ENCODE measurements at places on chromosomes 12 and 14.

DNA sequence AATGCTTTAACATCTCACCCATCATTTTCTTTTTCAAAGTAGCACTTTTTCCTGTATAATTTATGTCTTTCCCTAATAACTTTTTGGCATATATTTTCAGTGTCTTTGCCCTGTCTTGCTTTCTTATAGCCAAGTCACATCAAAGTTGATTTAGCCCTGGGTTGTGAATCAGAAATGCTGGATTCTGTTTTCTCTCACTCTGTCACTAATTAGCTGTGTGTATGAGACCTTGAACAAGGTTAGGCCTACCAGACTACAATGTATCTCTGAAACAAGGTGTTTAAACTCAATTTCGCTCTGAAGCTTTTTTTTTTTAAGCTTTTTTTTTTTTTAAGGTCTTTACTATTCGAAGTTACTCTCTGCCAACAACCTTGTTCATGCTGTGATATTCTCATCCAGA, 25.7 kb downstream of the CNOT2 start:
- DNase-seq: no peak

GRCh38 chr12:54526812-54527630, 22.4 kb upstream of the PDE1B start:
- DNase-seq: peak; percentile 13

DNA sequence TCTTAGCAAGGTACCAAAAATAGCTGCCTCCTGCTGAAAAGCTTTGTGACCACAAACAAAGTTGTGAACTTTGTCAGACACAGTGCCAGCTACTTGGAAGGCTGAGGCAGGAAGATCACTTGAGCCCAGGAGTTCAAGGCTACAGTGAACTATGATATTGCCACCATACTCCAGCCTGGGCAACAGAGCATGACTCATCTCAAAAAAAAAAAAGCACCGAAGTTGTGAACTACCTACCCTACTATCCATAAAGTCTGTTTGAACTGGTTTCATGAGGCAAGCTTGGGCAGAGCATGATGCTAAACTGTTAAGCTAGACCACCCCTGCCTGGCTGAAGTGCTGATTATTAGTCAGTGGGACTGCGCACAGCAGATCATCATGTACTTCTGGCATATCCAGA, 75.5 kb downstream of the RAD52 start:
- DNase-seq: peak; percentile 6

- no peak for DNase-seq
Observed at GRCh38 chr14:24913746-24914145, 136.2 kb downstream of the STXBP6 start.

DNA sequence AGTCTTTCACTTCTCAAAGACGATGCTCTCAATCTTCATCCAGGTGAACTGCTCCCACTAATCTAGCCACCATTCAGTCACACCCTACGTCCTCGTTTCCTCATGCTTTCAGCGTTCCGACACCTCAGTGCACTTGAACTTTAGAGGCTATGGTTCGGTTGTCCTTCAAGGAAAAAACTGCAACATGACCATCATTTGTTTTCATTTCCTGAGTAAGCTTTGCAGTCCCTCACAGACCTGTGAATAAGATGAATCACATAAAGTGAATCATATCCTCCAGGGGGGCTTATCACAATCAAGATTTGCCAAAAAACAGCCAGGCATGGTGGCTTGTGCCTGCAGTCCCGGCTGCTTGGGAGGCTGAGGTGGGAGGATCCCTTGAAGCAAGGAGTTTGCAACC, 80.2 kb downstream of the TMCC3 start:
- DNase-seq: peak; percentile 48

DNA sequence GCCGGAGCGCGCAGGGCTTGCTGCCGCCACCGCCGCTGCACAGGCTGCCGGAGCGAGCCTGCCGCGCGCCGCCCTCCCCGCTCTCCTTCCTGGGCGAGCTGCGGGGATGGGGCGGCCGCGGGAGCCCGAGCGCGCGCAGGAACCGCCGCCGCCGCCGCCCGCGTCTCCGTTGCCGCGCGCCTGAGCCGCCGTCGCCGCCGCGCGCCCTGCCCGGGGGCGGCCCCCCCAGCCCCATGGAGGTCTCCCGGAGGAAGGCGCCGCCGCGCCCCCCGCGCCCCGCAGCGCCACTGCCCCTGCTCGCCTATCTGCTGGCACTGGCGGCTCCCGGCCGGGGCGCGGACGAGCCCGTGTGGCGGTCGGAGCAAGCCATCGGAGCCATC, 352 bp downstream of the PLXNC1 start:
- no peak for DNase-seq

DNA sequence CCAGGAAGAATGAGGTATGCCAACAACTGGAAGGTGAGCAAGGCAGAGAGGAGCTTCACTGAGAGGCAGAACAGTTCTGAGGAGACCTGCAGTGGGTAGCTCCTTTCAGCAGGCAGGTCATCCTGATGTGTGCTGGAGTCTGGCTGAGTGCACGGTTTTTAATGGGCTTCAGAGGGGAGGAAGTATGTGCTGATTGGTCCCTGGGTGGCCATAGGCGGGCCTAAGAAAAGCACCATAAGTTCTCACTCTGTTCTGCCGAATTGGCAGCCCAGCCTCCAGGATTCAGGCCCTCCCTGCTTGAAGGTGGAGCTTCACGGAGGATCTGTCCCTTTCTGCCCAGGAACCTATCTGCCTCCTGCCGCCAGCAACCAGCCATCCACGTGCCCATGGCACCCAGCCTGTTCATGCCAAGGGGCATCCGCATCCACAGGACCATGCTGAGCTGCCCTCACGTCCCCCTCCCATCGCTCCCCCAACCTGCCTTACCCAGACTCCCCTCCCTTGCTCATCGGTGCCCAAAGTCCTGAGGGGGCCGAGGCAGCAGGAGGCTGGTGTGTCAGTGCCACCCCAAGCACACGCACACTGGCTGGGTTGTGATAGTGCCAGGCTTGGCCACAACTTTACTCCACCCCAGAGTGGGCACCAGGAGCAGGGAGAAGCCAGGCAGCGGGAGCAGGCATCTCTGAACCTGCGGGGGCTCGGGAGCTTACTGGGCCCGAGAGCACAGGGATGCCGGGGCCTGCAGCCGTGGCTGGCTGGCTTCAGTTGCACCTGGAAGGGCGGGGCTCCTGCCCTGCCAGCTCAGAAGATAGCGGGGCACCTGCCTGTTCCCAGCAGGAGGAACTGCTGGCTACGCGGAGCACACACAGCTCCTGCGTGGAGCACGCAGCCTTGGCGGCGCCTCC, 608.4 kb upstream of the FOXG1 start:
- DNase-seq: no peak

GRCh38 chr12:6277982-6278438, 32.5 kb upstream of the PLEKHG6 start:
- DNase-seq: no peak

DNA sequence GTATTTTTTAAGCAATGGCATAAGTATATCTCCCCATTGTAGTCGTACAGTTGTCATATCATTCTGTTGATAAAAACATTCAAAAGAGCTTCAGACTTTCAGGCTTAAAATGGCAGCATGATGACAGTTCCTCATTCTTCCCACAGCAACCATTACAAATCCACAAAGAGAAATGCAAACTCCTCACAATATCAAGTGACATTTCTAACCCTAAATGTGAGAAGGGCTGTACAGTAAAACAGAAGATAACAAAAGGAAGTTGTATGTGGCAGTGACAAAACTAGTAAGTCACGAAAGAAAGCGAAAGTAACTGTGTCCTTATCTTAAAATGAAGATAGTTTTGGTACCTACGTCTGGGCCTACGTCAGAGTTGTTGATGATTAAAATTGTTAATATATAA, 46.7 kb downstream of the GXYLT1 start:
- DNase-seq: no peak

DNA sequence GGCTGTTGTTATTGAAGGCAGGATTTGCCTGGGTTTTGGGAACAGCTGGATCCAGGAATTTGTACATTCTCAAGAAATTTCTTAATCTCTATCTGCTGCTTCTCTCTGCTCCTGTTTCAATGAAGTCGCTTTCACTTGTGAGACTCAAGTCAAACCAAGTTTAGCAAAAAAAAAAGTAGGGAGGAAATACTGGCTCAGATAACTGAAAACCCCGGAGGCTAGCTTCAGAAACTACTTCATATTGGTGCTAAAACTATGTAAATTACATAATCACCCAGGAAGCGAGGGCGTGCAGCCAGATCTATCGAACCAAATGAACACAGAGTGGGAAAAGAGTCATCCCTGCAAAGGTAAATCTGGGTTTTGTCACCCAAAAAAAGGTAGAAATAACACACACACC, 68.3 kb upstream of the FICD start:
- DNase-seq: peak; percentile 9
